Breast epithelium (tissue), 4 donors: ENCODE measurements at places on chromosomes 1 and 21. TPM values are rescaled to one million over a fixed set of nuclear protein-coding genes. Genes with fewer than 3 reads are reported as not detected.

- no peaks in the 10 kb centered on the region for H3K27me3 ChIP-seq
- H3K36me3 ChIP-seq, result no peaks in the 10 kb centered on the region
- H3K4me1 ChIP-seq, result no peaks in the 10 kb centered on the region
- H3K4me3 ChIP-seq, result no peak overlapping the region
Measured at GRCh38 chr1:10511494-10511885, 36.7 kb downstream of the PEX14 start.

DNA sequence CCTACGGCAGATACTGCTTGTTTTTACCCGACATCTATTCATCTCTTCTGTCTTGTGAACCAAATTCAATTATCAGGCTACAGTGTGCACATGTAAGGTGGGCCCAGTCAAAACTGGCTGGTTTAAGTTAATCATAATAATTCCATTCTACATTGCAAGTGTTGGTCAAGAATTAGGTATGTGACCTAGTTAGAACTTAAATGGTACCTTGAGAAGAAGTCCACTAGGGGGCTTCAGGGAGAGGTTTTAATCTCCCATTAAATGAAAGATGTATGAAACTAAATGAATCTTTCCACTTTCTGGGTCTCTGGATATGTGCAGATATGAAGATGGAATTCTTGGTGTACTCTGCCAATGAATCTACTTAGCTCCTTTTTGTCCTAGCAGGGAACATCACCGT is 187.1 kb downstream of the CDC42BPA start:
- H3K36me3 ChIP-seq, result no peaks in the 10 kb centered on the region
- no peak for DNase-seq
- H3K4me1 ChIP-seq, result no peaks in the 10 kb centered on the region
- no peaks in the 10 kb centered on the region for H3K27me3 ChIP-seq
- no peak overlapping the region for H3K27ac ChIP-seq

Gene OR2T2
- not detected for total RNA-seq

Gene ACKR1
- 83.2 TPM for total RNA-seq

Gene SH3D21
- total RNA-seq, result 18.7 TPM
